Aorta (tissue), 5 donors: ENCODE measurements at places on chromosomes 12 and 14. TPM values are rescaled to one million over a fixed set of nuclear protein-coding genes. Genes with fewer than 3 reads are reported as not detected.

Gene PGF
- polyA plus RNA-seq: 16.3 TPM

Gene RNASE3
- polyA plus RNA-seq: not detected

Gene TMEM229B
- polyA plus RNA-seq: 2.4 TPM

GRCh38 chr12:126781593-126781992 lies 1485.4 kb upstream of the TMEM132C start:
- DNase-seq: no peak

- DNase-seq: no peak
Observed at GRCh38 chr14:32524609-32525375, 195.7 kb downstream of the AKAP6 start.

DNA sequence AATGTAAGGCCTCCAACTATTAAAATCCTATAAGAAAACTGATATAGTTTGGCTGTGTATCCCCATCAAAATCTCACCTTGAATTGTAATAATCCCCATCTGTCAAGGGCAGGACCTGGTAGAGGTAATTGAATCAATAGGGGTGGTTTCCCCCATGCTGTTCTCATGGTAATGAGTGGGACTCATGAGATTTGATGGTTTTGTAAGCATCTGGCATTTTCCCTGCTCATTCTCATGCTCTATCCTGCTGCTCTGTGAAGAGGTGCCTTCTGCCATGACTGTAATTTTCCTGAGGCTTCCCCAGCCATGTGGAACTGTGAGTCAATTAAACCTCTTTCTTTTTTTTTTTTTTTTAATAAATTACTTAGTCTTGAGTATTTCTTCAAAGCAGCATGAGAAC lies 31.9 kb downstream of the TSPAN19 start:
- DNase-seq: no peak

- DNase-seq: peak; percentile 80
Observed at GRCh38 chr14:77375973-77376770, 722 bp downstream of the TMED8 start.

DNA sequence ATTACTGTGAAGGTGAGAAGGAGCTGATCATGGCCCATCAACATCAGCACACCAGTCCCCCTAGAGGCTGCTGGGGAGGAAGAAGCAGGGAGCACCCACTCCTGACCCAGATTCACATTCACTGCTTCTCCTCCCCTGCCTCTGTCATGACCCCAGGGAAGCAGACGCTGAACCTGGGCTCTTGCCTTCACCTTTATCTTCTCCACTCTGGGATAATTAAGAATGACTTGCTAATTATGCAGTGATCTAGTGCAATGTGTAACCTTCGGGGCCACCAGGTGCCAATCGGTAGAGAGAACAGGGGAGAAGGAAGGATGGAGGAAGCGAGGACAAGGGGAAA lies 44.4 kb upstream of the IQSEC3 start:
- no peak for DNase-seq

DNA sequence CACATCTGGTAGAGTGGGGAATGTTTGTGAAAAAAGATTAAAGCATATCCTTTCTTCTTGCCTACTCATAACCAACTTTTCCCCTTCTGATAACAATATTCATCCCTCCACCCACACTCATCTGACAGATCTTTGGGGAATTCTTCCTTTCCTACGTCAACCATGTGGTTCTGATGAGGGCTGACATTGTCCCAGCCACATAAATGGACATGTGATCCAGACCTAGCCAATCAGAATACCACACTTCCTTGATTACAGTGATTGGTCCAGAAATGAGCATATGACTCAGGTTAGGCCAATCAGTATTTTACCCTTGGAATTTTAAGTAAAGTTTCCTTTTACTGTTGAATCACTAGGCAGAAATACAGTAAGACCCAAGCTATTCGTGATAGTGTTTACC lies 58.9 kb downstream of the GPR65 start:
- no peak for DNase-seq

- no peak for DNase-seq
Observed at GRCh38 chr12:12379831-12380730, 23.2 kb downstream of the BORCS5 start.

- no peak for DNase-seq
Observed at GRCh38 chr12:105882404-105882803, 256.4 kb downstream of the NUAK1 start.
